ENCODE measurements at places on chromosomes 5 and 9.

- DNase-seq, result no peak
Observed at GRCh38 chr5:39159811-39160490, 59.4 kb downstream of the FYB1 start.

DNA sequence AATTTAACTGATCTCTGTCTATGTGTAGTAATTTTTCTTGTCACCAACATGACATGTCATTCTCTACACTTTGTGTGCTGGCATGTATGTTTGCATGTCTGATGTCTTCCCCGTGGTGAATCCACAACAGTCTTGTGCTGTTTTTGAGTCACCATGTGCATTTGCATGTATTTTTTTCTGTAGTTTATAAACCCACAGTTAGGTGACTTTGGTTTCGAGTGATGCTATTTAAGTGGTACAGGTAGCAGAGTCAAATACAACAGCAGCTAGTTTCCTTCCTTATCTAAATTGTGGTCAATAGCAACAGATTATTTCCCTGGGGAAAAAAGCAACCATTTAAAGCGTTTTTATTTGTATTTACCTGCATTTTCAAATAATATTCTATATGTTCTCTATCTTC is 89.9 kb upstream of the FSD1L start:
- no peak for DNase-seq

DNA sequence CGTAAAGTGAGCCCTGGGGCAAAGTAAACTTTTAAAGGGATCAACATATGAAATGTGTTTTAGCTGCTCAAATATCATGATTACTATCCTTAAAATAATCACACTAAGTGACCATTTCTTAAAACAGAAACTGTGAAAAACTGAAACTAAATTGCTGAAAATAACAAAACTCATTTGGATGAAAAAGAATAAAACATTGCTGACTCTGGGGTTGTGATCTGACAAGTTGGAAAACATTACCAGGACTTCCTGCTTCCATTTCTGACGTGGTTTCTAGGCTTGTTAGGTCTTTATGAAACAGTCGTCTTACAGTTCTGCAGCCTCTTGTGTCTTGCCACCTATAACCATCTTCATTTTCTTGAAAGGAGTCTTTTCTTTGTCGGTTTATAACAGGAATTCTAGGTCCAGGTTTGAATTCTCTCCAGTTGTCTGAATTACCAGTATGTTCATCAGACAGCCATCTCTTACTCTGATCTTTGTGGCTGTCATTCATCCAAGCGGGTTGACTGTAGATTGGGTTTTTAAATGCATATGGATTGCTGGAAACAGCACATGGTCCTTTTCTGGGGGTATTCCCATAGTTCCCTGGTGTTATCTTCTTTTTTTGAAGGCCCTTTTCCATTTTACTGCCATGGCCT is 1.7 kb downstream of the TUT7 start:
- DNase-seq, result no peak

DNA sequence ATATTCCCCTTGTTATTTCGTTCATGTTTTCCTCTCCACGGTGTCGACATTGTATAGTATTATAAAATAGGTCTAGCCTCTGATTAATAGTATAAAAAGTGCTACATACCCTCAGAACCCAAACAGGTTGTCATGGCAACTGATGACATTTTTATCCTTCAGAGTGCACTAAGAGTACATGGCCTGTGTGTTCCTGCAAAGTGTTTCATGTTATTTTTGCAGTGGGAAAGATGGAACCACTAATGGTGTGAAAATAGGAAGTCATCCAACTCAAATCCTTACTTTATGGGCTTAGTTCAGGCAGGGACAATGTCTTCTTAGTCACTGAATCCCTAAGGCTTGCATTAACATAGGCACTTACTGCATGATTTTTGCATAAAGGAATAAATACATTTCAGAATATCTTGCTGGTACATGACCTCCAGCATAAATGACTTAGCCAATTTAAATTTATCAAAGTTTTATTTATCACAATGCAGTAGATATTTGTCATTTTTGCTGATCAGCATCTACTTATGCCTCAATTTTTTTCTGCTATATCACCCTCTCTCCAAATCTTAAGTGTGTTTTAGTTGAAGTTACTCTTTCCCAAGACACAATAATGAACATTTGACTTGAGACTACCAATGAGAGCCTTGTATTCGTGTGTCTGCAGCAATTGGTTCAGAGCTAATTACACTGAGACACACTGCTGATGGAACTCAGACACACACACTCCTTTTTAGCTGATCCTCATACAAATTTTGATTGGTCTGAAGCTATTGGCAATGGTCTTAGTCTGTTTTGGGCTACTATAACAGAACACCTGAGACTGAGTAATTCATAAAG is 243.7 kb downstream of the KCTD16 start:
- DNase-seq, result no peak

DNA sequence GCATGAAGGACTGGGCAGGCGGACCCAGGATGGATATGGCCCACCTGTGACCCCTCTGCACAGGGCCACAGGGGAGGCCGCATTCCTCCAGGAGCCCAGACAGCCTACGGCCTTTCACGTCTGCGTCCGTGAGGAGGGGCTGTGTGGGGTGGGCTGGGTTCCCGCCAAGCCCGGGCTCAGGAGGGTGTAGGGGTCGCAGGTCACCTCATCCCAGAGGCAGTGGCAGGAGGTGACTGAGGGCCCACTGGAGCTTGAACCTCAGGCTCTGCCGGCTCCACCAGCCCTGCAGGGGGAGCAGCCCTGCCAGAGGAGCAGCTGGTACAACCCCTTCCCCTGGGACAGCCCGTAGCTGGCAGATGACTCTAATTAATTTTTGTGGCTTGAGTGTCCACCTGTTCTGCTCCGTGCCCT is 40.7 kb upstream of the CACNA1B start:
- DNase-seq, result no peak

- DNase-seq, result no peak
Observed at GRCh38 chr9:132993511-132993939, 15.0 kb downstream of the GFI1B start.

- no peak for DNase-seq
Observed at GRCh38 chr5:123090661-123091297, 1.7 kb downstream of the PRDM6 start.

DNA sequence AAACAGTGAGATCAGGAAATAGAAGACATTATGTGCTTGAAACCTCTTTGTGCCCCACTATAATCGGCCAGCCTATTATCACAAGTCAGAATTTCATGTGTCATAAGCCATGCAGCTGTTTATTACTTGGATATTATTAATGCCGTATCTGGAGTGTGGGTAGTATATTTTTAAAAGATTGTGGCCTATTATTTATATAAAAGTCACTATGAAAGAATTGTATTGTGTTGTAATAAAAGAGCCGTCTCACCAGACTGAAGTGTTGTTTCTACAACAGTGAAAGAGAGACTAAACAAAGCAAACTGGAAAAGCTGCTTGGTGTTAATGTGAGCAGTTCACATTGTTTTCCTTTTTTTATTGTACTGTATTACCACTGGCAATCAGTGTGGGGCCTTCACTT is 449.1 kb downstream of the PSAT1 start:
- DNase-seq, result no peak

- no peak for DNase-seq
Observed at GRCh38 chr9:133533857-133534256, 647 bp upstream of the ADAMTSL2 start.

DNA sequence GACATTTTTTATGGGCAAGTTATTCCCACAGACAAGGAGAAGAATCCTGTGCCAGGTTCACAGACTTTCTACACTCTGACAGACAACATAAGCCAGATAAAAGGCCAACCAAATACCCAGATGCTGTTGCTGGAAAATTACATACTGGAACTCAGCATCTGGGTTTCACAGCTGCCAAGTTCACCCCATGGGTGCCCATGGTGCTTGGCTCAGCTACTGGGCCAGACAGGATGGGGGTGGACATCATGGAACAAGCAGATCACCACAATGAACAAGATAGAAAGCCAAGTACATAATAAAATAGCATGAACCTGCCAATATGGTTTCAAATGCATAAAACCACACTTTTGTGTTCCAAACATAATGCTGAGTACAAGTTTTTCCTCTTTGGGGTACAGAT is 999.8 kb downstream of the NR2F1-AS1 start:
- DNase-seq, result no peak

GRCh38 chr9:83707518-83707767 is 315 bp downstream of the UBQLN1 start:
- no peak for DNase-seq

GRCh38 chr5:56954262-56954661 is 2.3 kb upstream of the MIER3 start:
- DNase-seq, result no peak

- DNase-seq, result no peak
Observed at GRCh38 chr5:150527808-150528207, 19.9 kb downstream of the NDST1 start.

- DNase-seq, result no peak
Observed at GRCh38 chr5:111635916-111636570, 121.0 kb downstream of the NREP start.

DNA sequence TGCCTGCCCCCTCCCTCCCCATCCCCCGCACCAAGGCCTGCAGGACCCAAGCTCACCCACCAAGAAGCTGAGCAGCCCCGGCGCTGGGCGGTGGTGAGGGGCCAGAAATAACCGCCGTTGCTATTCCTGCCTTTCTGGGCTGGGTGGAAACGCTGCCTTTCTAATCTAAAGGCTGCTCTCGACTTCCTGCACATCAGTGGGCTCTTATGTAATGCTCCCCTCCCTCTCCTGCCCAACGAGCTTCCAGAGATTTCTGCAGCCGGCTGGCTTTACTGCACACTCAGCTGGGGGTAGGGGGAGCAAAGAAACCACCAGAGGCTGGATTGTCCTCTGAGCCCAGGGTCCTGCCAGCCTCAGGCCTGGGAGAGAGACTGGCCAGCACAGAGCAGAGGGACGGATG is 6.9 kb upstream of the EGR1 start:
- DNase-seq, result no peak

- peak; percentile 47 for DNase-seq
Observed at GRCh38 chr5:139637438-139638089, 10.6 kb upstream of the CXXC5 start.

DNA sequence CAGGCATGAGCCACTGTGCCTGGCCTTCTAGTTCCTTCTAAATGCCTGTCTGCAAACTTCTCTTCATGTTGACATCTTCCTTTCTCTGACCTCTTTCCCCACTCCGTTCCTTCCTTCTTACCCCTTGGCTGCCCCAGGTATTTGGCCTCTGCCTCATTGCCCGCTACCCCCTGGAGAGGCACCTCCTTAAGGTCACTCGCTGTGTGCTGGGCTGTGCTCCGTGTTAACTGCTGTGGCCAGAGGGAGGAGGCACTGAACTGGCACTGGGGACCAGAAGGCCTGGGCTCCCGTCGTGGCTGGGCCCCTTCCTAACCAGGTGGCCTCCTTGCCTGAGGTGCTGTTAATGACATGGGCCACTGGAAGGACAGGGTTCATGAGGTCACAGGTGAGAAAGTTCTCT is 39.4 kb downstream of the LAMC3 start:
- no peak for DNase-seq

DNA sequence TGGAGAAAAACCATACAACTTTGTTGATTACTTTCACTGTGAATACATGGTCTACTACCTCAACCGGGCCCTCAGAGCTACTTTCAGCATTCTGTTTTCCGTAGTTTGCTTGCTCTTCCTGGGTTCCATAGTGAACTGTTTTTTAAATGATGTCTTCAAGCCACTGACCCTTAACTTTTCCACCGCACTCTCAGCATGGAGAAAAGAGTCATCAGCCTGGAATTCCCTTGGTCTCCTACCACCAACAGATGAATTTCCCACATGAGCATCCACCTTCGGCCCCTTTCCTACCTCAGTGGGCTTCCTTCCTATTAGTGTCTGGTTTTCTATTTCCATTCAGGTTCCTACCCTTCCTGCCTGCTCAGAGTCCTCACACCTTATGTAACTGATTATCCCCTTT is 135.9 kb upstream of the ADAMTSL1 start:
- DNase-seq, result no peak

DNA sequence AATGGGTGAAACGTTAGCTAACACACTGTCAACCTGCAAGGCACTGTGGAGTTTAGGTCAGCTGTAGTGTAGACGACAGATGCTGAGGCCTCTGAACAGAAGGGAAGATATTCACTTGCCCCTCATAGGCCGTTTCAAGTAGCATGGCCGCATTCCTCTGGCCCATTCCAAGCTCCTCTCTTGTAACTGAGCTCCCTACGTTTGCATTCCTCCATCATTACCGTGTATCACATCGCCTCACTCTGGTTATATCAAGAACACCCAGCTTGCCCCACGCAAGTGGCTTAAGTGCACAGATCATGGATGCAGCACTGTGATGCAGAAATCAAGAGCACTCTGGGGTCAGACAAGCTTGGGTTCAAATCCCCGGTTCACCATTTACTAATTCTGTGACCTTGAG is 43.3 kb downstream of the PRELID2 start:
- DNase-seq, result no peak

GRCh38 chr5:170181902-170182301 is 50.9 kb upstream of the C5orf58 start:
- no peak for DNase-seq

DNA sequence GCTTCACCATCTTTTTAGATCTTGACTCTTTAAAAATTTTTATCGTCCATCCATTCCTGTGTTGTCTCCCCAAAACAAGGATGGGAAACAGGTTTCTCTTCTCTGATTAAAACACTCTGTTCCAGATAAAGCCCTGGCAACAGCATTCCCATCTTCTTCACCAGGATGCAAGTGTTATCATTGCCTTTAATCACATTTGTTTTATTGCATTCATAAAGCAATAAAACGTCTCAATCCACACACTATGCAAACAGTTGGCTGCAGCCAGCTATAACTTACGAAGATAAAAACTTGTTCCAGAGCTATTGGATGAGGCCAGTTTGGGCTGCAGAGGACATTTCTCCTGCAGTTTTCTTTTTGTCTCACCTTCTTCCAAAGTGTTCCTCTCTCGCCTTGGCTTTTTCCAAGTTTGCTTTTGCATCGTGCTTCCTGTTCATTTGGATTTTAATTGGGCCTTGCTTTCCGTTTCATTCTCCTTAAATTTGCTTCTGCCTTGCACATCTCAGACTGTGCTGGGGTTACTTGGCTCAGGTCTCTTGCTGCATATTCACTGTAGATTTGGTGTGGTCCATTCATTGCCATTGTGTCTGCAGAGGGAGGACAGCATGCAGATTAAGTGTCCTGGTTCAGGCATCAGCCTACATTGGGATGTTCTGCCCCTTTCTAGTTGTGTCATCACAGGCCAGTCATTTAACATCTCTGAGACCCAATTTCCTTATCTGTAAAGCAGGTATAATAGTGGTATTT is 136.5 kb upstream of the LIFR start:
- DNase-seq, result no peak

DNA sequence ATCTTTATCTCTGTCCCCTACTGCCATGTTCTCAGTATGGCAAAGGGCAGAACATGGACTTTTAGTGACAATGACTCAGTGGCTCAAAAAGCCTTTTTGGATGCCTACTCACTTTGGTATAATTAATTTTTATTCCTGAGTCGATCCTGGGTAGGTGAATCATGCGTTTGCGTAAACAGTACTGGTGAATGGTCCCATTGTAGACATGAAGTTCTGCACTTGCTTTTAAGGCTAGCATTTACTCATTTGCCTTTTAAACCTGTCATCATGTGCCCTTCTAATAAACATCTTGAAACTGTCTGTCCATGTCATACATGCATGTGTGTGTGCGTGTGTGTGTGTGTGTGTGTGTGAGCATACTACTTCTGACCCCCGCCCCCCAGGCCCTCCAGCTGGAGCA is 223.0 kb downstream of the AUH start:
- DNase-seq, result no peak

- DNase-seq, result no peak
Observed at GRCh38 chr9:137639303-137640051, 20.7 kb downstream of the EHMT1 start.

GRCh38 chr5:126514558-126515141 is 80.4 kb downstream of the ALDH7A1 start:
- no peak for DNase-seq
